ENCODE measurements at places on chromosomes 4 and X. TPM values are rescaled to one million over a fixed set of nuclear protein-coding genes. Genes with fewer than 3 reads are reported as not detected.

The MAGEA8 gene
- not detected for total RNA-seq

The FMR1NB gene
- not detected for total RNA-seq

The KLHL34 gene
- total RNA-seq: not detected

DNA sequence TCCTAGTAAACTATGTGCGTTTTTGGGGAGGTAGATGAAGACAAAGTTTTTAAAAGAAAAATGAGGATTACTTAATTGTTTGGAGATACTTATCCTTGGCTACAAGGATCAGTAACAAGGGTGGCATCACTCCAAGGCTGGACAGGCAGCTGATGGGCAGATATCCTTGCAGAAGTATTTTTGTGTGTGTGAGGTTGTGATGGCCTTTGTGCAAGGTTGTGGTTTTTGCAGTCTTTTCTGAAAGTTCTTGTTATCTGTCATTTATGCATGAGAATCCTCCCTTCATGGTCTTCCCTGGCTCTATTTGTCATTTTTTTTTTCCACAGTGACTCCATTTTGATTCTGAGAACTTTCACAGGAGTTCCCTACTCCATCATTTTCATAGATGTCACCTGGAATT, 96.0 kb upstream of the C1GALT1C1 start:
- no peak for DNase-seq

- DNase-seq: no peak
Measured at GRCh38 chr4:3805026-3805425, 38.8 kb downstream of the ADRA2C start.
